Cardiac muscle cell (in vitro differentiated cells and primary cell): ENCODE measurements at places on chromosomes 7 and 10. TPM values are rescaled to one million over a fixed set of nuclear protein-coding genes. Genes with fewer than 3 reads are reported as not detected.

Gene TMEM236
- polyA plus RNA-seq = 0.20 TPM in 1 of 2 replicates, not detected in the other

Gene GIMAP6
- 0.29 TPM in 1 of 2 replicates, not detected in the other for polyA plus RNA-seq

Gene ACTR3C
- polyA plus RNA-seq = 2.2 and 2.4 TPM in 2 replicates

Gene INHBA
- 4.8 and 8.2 TPM in 2 replicates for polyA plus RNA-seq
